ENCODE measurements at places on chromosomes 16 and 17.

DNA sequence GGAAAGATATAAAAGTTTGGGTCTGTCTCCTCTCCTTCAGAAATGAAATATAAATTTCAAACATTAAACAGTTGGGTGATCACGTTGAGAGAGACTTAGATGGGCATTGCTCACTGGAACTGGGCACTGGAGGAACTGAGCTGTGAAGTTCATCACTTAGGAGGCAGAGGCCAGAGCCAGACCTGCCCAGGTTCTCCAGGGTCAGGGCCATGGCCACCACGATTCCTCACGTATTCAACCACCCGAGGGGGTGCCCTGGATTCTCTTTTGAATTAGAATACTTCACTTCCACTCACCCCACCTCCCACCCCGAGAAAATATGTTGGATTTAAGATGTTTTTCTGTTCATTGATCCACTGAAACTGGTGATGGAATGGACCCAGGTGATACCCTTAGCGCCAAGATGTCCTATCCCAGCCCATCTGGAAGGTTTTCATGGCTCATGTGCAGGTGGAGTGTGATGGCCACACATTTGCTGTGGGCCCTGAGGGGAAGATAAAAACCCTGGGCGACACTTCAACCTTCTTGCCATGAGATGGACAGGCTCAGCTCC, 6.1 kb downstream of the PRR29 start:
- no peak for DNase-seq

DNA sequence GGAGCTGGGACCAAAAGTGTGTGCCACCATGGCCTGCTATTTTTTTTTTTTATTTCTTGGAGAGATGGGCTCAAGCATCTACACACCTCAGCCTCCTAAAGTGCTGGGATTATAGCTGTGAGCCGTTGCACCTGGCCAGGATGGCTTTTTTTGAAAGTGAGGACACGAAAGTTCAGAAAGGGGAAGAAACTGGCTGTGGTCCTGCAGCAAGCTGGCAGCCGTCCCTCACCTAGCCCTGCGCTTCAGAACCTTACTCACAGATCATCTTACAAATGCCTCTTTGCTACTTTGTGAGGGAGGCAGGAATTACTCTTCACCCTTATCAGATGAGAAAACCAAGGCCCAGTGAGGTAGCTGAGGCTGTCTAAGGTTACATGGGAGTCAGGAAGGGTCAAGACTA, 4.5 kb upstream of the PPY start:
- no peak for DNase-seq

- no peak for DNase-seq
These were observed 8.0 kb upstream of the ZNF469 start for GRCh38 chr16:88374736-88375135.

DNA sequence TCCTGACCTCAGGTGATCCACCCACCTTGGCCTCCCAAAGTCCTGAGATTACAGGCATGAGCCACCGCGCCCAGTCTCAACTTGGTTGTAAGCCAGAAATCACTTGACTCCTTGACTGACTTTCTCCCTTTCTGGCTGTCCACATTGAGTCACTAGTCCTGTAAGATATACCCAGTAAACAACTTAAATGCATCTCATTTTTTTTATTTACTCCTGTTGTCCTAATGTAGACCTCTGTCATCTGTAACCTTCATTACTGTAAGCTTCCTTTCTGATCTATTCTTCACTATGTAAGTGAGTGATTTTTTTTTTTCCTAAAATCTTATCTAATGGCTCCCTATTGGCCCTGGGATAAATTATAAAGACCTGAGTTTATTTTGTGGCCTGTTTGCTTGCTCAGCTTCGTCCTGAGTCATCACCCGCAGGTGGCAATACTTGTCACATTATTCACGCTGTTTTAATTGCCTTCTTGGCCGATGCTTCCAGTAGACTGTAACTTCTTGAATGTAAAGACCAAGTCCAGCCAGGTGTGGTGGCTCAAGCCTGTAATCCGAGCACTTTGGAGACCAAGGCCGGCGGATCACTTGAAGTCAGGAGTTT, 41.0 kb downstream of the PAFAH1B1 start:
- DNase-seq, result no peak

DNA sequence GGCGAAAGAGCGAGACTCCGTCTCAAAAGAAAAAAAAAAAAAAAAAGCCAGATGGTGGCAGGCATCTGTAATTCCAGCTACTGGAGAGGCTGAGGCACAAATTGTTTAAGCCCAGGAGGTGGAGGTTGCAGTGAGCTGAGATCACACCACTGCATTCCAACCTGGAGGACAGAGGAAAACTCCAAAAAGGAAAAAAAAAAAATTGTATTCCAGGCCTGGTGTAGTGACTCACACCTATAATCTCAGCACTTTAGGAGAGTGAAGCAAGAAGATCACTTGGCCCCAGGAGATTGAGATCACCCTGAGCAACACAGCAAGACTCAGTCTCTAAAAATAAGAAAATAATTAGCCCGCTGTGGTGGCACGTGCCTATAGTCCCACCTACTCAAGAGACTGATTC, 20.1 kb downstream of the HBQ1 start:
- DNase-seq, result no peak

GRCh38 chr17:47978324-47978723, 7.4 kb downstream of the CDK5RAP3 start:
- DNase-seq, result peak; percentile 28

GRCh38 chr16:56758432-56758831, 28.5 kb downstream of the NUP93 start:
- no peak for DNase-seq

GRCh38 chr17:292531-293382, 59.9 kb downstream of the RPH3AL start:
- DNase-seq, result no peak

GRCh38 chr16:20829536-20829935, 23.2 kb downstream of the REXO5 start:
- no peak for DNase-seq

DNA sequence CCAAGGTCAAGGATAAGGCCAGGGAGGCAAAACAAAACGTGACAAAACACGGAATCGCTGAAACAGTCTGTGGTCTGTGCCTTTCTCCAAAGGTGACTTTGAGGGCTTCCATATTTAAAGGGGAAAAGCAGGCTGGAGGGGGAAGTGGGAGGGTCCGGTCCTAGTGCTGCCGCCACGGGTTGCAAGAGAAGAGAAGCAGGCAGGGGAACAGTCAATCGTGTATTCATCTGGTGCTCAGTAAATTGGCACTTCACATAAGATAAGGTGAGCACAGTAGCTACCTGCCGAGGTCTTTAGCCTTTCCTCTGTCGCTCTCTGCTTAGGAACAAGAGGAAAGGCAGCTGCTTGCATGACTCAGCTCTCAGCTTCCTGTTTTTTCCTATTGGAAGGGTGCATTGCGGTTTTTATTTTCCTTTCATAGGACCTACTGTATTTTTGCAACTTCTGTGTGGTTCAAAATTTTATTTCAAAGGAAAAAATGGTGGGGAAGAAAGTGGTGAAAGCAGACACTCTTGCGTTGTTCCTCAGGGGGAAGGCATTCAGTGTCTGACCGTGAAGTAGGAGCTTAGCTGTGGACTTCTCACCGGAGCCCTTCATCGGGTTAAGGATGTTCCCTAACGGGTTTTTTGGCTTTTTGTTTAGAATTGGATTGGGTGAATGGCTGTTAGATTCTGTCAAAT, 7.1 kb upstream of the LGALS3BP start:
- DNase-seq, result no peak

DNA sequence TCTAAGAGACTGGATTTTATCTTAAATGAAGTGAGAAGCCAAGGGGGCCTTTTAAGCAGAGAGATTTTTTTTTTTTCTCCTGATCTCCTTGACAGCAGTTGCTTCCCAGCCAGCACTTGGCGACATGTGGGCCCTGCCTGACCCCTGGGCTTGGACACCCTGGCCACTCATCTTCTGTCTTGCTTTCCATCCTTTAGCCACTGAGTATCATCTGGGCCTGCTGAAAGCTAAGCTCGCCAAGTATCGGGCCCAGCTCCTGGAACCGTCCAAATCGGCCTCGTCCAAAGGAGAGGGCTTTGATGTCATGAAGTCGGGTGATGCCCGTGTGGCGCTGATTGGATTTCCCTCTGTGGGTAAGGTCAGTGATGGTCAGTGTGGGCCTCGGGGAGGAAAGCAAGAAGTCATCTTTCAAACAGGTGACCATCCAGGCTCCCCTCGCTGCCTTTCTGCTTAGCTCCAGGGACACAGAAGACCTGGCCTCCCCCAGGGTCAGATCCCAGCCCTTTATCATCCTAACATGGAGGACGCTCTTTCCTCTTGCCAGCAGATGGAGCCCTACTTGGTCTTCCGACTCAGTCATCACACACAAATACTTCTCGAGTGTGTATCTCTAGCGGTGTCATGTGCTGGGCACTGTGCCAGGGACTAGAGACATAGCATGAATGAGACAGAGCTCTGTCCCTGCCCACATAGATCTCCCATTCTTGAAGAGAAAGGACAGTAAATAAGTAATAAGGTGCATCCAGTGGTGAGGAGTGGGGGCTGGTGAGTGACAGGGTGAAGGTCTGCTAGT, 6.1 kb downstream of the DRG2 start:
- DNase-seq, result no peak

- peak; percentile 99 for DNase-seq
These were observed at the start of gene CEP20 for GRCh38 chr16:15888072-15888976. CEP20 (minus strand) TSS chr16:15888603; CDS start chr16:15888585, 18 bp downstream.

GRCh38 chr16:82506692-82507670, 119.8 kb upstream of the CDH13 start:
- no peak for DNase-seq

- no peak for DNase-seq
These were observed 660.1 kb upstream of the RBFOX1 start for GRCh38 chr16:6672507-6672906.

- peak; percentile 61 for DNase-seq
These were observed 5.0 kb upstream of the TLCD2 start for GRCh38 chr17:1714980-1715802.

DNA sequence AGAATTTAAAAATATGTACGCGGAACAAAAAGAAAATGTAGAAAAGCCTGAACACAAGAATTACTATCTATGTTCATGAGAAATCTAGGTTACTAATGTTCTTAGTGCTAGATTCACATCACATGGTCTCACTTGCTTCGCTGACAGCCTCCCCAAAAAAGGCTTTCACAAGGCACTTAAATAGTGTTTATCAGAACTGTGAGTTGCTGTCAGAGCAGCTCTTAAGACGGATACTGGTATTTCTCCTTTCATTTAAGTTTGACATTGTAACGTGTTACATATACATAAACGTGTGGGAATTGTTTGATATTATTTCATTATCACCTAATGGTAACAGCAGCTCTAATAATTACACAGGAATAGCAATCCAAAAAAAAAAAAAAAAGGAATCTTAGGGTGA, 150.9 kb downstream of the CDH8 start:
- no peak for DNase-seq

DNA sequence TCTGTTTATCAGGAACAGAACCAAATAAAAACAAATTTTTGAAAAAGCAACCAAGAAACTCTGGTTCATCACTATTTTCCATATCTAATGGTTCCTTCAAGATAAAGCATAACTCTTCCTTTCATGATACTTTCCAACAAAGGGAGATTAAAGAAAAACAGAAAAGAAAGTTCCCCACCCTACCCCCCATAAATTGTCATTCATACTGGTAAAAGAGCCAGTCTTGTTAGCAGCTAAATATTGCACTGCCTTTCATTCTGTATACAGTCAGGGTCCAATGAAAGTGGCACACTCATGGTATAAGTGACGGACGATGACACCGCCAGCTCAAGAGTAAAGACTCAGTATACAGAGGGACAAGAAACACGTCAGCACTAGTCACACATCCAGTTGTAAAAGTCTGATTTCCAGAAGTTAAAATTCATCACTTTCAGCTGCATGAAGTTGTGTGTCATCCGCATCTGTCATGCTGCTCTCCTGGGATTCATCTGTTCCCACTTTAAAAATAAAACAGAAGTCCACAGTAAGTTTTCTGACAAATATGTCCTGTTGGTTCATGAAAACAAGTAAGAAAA, 68.5 kb downstream of the CDC27 start:
- no peak for DNase-seq

- no peak for DNase-seq
These were observed 691.6 kb downstream of the WWOX start for GRCh38 chr16:78791011-78791410.

GRCh38 chr17:68182011-68182306, 65.9 kb upstream of the AMZ2 start:
- DNase-seq, result no peak

- DNase-seq, result no peak
These were observed 153.6 kb downstream of the ABCA8 start for GRCh38 chr17:68801335-68802247.

GRCh38 chr17:78665952-78666920, 89.0 kb upstream of the DNAH17 start:
- peak; percentile 58 for DNase-seq

GRCh38 chr17:59696682-59697277, 10.4 kb downstream of the PTRH2 start:
- no peak for DNase-seq

GRCh38 chr17:4425398-4425797, 8.3 kb upstream of the SPNS3 start:
- no peak for DNase-seq

DNA sequence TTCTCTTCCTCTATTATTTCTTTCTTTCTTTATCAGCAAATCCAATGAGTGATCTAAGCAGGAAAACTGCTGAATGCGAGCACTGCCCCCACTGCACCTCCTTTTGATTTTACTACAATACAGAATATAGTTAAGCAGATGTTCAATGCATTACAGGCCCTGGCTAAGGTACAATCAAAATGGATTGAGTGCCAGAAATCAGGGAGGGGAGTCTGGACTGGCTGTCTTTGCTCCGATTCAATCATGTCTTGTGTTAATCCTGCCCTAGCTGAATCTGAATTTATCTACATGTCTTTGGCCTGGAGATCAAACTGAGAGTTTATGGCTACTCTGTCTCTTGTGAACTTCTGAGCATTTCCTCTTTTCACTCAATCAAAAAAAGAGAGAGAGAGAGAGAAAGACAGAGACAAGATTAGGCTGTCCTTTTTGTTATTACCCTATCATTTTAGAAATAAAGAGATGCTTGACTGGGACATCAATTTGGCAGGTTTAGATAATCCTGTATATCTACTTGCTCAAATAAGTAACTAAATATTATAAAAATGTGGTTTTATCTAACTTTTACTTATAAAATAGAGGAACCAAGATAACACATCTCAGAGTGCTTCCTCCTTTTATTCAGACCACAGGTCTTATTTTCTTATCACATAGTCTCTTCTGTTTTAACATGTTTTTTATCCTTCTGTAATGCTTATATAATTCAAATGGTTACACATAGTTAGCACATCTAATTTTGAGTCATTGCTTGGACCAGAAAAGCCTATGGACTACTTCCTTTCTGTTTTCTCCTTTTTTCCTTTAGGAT, 656.2 kb downstream of the KCNJ2 start:
- DNase-seq, result no peak
